Suppressor macrophage treated with lipopolysaccharide for 1 hour (primary cell): ENCODE measurements at places on chromosomes 6 and 20.

DNA sequence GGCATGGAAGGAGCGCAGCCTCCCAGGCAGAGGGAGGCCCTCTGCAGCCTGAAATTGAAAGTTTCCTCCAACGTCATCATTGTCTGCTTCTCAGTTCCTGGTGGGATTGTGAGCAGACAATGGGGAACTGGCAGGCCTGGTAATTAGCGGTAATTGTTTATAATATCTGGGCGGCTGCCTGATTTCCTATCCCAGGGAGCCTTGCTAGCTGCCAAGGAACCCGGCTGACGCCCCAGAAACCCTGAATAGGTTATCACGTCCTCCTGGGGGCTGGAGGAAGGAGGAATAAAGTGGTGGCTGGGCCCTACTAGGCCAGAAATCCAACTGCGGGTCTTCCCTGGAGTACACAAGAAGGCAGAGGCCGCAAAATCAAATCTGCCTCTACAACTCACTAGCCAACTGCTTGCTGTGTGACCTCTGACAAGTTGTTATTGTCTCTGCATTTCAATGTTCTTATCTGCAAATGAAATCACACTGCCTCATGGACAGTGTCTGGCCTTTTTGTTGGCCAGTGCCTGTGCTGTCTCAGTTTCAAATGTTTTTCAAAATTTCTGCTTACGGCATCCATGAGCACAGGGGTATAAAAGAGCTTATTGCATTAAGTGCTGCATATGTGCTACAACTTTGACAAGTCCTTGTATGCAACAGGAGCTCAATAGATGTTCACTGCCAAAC, 16.9 kb downstream of the KCNK15 start:
- DNase-seq, result no peak

GRCh38 chr20:38726804-38727606, 2.7 kb downstream of the SLC32A1 start:
- DNase-seq, result peak; percentile 38

- no peak for DNase-seq
Measured at GRCh38 chr6:122116119-122116834, 283.2 kb upstream of the HSF2 start.

GRCh38 chr20:62355516-62355877, 11.6 kb downstream of the LAMA5 start:
- DNase-seq, result no peak

GRCh38 chr20:63179687-63180568, 36.0 kb downstream of the YTHDF1 start:
- DNase-seq, result no peak

DNA sequence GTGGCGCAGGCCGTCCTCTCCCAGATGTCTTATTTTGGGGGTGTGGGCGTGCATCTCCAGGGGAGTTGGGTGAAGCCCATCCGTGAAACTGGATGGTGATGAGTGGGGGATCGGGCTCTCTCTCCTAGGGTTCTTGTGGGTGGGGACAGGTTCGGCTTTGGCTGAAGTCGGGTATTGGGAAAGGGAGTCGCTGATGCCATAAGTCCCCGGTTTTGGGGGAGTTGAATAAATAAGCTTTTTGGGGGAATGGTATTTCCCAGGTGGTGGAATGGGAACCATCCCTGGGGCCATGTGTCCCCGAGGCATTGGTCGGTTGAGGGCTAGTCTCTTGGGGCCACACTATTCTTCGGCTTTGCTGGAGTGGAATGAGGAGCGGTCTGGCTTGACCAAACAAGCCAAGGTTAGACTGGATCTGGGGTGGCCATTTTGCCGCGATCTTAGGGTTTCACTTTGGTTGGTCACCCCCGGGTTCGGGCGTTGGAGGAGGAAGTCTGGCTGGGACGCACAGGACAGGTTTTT, 481 bp downstream of the ZNF133 start:
- peak; percentile 13 for DNase-seq

GRCh38 chr20:2807019-2807418, 6.6 kb upstream of the CPXM1 start:
- DNase-seq, result no peak

GRCh38 chr6:28543651-28544610, 18.2 kb downstream of the GPX5 start:
- no peak for DNase-seq

- peak; percentile 53 for DNase-seq
Measured at GRCh38 chr20:62409931-62410745, 3.1 kb upstream of the CABLES2 start.

DNA sequence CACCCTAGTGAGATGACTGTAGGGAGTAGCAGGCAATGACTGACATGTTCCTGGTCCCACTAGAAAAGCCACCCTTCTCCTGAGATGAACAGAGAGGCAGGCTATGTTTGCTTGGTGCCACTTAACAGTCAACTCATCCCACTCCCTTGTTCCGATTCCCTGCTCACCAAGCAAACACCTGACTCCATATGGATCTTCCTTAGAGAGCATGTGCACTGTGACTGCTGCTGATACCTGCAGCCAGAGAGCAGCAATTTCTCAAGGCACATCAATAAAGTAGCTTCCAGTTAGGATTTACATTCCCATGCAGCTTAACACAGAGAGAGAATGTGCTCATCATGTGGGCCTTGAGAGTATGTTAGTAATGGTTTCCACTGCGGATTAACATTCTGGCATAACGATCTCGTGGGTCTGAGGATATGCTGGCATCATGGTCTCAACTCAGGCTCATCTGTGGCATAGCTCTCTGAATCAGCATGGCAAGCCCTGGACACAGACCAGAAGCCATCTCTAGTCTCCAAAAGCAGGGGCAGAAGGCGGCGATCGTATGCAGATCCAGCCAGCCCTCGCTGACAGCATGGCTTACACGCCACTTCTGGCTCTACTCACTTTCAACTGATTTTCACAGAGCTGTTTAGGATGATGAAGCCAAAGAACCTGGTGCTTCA, 43.9 kb downstream of the ATXN1 start:
- DNase-seq, result no peak

DNA sequence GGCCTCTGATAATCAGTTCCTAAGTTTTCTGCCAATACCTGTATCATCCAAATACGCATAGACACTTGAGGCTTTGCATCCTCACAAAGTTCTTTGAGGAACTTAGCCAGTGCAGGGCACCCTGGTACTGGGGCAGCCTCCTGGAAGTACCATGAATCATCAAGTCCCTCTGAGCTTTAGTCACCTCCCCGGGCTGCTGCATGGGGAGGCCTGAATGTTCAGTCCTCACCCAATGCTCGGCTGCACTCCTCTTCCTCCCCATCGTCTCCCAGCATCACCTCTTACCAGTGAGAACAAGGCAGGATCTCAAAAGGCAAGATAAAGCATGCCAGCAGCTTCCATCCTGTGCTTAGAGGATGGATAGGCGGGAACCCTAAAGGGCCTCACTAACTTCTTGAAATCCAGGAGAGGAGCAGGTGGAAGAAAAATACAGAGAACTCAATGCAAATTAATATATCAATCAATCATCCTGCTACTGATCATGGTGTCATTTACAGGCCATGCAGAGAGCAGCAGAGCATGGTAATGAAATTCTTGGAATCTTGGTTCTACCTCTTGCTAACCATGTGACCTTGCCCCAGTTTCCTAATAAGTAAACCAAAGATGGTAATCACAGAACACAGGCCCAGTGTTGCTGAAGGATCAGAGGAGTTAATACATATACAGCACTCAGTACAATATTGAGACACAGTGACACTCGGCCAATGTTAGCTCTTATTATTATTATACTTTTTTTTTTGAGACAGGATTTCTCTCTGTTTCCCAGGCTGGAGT, 4.7 kb upstream of the CCN6 start:
- DNase-seq, result peak; percentile 70
